Esophagus squamous epithelium (tissue), 5 donors: ENCODE measurements at places on chromosomes 11 and 22.

- no peak for DNase-seq
Measured at GRCh38 chr11:100918551-100919500, 210.8 kb downstream of the PGR start.

DNA sequence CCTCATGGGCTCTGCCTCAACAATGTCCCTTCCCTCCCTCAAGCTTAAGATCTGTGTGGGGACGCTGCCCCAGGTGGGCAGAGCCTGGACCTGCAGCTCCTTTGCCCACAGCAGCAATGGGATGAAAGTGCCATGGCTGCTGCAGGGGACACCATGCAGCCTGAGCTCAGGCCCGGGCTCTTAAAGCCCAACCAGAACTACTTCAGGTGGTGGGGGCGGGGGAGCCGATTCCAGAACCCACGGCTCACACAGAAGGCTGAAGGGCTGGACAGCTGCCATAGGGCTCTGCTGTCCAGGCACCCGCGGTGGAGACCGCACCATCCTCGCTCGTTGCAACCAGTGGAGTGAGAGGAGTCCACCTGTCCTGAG is 12.5 kb downstream of the CHID1 start:
- DNase-seq: no peak

GRCh38 chr11:124867700-124868099 is 2.5 kb downstream of the ROBO3 start:
- no peak for DNase-seq

DNA sequence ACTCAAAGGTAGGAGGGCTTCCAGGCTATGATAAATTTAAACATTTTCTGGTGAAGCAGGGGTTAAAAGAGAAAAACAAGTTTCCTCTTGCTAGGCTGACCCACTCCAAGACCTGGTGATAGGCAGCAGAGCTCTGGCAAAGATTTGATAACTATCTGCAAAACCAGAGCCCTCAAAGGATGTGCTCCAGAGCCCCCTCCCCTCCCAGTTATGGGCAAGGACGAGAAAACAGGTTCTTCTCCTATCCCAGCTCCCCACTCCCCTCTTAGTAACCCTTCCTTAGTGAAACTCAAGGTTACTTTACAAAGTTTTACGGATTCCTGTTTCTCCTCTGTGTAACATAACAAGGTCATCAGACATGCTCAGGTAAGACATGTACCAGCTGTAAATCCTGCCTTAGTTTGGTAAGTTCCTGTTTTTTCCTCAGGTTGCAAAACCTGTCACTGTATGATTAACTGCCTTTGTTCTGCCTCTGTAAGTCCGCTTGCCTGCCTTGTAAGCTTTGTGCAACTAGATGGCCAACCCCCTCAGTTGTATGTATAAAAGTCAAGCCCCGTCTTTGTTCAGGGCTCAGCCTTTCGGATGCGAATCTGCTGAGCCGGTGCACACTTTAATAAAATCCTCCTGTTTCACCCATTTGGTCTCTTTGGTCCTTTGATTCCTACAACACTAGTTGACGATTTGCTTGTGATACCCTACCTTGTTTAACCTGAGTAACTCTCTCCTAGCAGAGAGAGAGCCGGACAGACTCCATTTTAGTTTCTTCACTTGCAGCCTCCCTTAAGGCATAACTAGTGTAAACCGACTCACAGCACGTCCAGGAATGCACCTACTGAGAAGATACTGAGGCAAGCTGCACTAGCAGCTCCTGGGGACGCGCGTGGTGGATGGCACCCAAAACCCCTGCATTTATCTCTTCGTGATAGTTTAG is 13.9 kb downstream of the APOBEC3H start:
- DNase-seq: no peak

DNA sequence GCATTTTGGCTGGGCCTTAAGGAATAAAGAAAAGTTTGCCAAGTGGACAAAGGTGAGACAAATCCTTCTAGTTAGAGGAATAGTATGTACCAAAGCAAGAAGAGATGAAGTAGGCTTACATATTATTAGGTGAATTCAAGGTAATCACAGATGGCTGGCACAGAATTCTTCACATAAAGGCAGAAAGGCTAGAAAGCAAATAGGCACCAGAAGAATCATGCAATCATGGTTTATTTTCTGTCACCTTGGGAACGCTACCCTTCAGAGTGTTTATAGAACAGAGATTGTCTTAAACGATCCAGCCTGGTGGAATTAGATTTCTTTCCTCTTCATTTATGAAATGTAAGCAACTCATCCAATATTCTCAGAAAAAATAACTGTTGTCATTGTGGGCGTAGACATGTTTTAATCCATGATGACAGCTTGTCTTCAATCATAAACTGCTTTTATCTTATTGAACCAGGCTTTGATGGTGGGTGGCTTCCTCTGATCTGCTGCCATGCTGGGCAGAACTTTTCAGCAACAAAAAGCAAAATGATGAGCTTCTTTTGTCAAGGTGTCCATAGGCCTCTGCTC is 49.0 kb upstream of the CSNK2A3 start:
- no peak for DNase-seq

- no peak for DNase-seq
Measured at GRCh38 chr11:122804796-122805195, 33.5 kb upstream of the CRTAM start.

- no peak for DNase-seq
Measured at GRCh38 chr11:111532365-111532709, 8.2 kb upstream of the LAYN start.

- DNase-seq: no peak
Measured at GRCh38 chr11:134987223-134987768, 575.3 kb upstream of the B3GAT1 start.

DNA sequence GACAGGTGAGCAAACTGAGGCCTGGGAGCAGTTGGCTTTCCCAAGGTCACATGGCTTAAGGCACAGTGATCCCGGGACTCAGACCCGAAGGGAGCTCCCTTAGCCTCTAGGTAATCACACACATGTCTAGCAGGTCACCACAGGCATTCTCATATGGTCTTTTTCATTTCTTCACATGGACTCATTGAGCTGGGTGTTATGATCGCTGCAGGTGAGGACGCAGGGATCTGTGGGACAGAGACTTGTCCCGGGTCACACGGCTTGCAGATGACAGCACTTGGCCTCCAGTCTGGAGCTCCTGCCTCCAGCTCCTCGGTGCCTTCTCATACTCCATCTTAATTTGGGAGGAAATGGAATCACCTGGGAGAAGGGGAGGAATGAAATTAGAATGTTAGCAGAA is 23.6 kb upstream of the CACNG2 start:
- DNase-seq: no peak

DNA sequence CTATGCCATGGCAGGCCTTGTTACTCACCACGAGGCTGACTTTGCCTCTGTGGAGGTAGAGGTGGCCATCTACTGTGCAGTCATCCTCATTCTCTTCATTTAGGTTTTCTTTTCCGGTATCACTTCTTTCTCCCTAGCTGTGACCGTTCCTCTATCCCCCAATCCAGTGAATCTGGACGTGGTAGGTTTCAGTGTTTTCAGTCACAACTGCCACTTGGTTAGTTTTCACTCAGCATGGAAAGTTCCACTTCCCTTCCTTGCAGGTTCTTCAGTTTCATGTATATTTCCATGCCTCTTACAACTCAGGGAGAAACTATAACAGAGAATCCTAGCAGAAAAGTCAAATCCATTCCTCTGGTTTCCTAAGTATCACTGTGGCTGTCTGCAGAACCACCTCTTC is 1.9 kb downstream of the HPS4 start:
- DNase-seq: no peak

DNA sequence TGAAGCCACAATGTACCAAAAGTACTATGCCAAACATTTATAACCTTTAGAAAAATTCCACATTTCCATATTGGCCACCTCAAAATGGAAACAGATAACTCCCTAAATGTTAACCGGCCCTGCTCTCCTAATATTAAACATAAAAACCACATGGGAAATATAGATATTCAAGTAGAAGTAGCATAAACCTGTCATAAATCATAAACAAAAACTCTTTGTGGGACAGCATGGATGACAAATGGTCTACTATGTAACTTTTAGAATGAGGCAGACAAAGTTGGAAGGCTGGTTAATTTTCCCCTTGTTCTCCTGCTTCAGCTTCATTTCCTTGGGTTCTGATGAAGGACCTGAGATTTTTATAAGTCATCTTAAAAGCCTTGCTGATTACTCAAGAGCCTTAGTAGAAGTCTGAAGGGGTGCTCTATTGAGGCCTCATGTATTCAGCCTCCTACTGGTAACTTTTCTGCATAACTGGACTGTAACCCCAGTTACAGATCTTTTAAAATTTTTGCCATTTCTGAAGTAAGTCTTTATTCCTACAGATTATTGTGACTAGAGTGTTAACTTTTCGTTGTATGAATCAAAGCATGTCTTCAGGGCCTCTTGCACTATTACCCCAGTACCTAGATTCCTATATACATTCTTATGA is 116.4 kb downstream of the STIM1 start:
- DNase-seq: no peak

DNA sequence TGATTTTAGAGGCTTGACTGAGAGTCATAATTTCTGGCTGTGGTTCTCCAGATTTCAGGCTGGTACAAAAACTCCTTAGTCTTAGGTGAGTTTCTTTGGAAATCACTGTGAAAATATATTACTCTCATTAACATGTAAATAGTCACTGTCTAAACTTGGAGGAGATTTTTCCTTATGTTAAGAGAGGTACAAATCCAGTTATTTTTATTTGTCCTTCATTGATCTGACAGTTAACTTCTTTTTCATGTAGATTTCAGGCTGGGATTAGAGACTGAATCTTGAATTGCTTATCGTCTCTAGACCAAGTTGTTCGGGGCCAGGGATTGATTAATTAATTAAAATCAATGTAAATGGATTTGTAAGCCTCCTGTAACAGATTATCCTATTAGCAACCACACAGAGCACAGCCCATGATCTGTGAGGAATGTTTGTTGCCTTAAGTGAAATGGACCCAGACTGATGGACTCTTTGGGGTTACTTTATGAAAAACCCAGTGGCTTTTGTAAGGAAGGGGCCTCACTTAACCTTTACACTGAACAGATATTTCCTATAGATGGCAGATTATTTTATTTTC is 21.1 kb downstream of the TEAD1 start:
- no peak for DNase-seq

DNA sequence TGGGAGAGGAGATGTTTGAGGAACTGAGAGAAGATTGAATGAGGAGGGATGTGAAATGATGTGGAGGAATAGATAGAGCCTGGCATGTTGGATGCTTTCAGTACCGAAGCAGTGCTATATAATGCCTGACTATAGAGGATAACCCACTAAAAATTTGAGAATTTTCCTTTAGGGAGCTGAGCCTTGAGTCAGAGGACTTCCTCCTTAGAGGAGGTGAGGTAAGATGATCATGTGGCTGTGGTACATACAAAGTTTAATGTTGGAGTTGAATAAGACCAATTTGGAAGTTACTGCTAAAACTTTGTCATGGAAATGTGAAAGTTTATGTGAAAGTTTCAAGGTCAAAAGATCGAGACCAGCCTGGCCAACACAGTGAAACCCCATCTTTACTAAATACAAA is 66.9 kb downstream of the YAP1 start:
- no peak for DNase-seq

DNA sequence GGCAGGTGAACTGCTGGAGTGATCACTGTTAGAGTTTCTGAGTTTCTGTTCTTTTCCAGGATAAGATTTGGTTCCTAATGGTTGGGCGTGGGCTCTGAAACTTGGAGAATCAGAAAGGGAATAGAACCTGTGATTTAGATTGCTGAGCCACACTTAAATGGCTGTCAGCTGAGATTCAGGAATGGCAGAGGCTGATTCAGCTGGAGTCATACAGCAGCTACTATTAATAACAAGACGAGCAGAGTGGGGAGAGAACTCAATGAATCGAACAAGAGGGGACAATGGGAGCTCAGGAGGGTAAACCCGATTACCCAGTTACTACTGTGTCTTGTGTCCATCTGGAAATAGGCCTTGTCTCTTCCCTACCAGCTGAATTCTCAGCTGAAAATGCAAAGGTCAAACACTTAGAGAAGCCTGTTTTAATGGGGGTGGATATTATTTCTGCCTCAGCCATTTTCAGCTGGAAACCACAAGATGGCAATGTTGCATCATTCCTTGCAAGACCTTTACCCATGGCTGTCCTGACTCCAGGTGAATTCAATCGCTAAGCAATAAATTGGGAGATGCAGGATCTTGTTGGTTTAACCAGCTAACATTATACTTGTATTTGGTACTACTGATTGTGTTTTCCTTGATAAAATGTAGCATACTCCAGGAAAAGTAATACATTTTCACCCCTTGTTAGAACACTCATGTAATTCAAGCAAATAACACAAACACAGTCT is 104.5 kb upstream of the RAG2 start:
- no peak for DNase-seq

DNA sequence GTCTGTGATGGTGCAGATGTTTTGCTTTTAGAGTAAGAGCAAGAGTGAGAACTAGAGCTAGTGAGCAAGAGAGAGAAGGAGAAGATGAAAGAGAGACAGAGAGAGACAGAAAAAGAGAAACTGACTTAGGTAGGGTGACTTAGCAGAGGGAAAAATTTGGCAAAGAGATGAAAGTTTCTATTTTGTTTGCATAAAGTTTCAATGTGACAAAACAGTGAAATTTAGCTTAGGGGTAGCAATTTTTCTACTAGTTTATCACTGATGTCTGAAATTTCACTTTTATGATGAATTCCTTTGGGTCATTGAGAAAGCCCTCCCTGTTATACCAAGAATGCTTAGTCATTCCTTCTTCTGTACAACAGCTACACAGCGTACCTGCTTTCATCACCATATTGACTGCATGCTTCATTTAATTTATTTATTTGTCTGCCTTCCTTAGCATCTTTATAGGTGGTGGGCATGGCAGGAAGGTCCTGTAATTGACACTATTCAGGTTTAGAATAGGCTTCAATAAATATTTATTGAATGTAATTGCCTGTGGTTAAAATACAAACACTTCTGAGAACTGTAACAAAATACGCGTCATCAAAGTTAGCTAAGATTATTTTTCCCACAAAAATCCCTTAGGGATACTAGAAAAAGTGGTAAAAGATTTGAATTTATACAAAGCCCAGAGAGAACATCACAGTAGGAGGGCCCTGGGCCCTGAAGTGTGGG is 19.9 kb upstream of the CTSC start:
- no peak for DNase-seq

DNA sequence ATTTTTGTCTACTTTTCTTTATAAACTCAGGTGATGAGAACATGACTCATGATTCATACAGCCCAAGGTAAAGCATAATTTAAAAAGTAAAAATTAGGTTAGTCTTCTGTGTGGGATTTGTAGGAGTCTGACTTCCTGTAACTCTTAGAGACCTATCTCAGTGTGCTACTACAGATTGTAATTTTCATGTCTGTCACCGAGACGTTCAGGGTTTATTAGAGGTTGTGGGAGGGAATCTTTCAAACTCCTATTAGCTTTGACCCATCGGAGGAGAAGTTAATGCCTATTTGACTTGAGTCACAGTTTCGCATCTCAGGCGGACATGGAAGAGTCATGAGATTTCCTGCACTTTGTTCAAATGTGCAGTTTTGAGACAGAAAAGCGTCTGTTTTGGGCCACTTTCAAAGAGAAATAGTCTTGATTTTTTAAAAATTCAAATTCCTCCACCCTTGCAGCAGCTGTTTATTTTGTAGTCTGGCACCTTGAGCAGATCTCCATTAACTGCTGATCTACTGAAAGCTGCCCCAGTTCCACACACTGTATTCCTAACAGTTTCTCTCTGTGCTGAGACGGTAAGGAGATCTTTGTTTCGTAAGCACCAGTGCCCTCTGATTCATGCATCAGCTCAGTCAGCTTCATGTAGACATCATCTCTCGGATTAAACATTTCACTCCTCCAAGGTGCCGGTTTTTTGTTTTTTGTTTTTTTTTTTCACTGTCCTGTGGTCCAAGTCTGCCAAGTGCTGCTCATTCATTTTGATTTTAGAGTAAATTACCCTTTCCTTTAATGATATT is 24.3 kb downstream of the ALKBH3 start:
- DNase-seq: no peak
